NCI-H510A (cell line): ENCODE measurements at places on chromosomes 11 and 22.

DNA sequence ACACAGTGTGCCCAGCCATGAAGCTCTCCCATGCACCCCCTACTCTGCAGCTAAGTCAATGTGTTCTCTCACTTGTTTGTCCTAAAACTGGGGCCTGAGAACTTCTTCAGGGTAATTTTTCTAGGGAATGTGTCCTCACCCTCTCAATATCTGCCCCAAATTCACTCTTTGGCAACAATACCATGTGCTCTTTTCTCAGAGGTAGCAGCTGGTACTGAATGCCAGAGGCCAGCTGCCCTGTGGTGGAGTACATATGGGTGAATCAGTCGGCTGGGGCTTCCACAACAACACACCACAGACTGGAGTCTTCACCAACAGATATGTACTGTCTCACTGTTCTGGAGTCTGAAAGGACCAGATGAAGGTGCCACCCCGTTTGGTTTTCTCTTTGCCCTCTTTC, 97.7 kb upstream of the TOP3B start:
- DNase-seq: no peak

- DNase-seq: no peak
These were observed 1.6 kb downstream of the RNASEH2C start for GRCh38 chr11:65718964-65719492.

- DNase-seq: no peak
These were observed 209.5 kb upstream of the E2F8 start for GRCh38 chr11:19450282-19450681.

GRCh38 chr22:38756711-38757463, 1.1 kb upstream of the SUN2 start:
- DNase-seq: no peak

- peak; percentile 53 for DNase-seq
These were observed 3.5 kb upstream of the OR56A3 start for GRCh38 chr11:5938603-5938965.

- no peak for DNase-seq
These were observed 72.8 kb upstream of the PICALM start for GRCh38 chr11:86141727-86142126.

- no peak for DNase-seq
These were observed 34.2 kb downstream of the MRGPRD start for GRCh38 chr11:68946416-68947090.

DNA sequence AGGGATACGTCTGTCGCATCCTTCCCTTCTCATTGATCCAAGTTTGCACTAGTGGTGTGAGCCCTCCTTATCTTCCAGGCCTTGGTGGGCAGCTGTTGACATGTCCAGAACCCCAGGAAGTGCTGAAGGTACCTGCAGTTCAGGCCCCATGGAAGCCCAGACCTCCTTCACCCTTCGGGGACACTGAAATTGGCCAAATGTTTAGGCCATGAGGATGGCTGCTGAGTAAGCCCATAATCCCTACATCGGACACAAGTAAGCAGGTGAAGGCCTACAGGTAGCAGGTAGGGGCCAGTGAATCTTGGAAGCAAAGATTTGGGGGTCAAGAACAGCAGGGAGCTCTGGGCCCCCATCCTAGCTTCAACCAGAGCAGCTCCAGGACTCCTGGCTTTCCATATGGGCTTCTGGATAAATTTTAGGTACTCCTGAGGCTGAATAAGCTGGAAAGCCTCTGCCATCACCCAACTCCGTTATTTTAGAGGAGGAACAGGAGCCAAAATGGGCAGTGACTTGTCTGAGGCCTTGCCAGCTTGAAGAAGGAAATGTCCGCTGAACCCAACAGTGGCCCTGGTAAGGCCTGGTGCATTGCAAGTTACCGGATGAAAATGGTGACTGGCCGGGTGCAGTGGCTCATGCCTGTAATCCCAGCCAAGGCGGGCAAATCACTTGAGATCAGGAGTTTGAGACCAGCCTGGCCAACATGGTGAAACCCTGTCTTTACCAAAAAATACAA, 45.2 kb downstream of the MORC2 start:
- no peak for DNase-seq

DNA sequence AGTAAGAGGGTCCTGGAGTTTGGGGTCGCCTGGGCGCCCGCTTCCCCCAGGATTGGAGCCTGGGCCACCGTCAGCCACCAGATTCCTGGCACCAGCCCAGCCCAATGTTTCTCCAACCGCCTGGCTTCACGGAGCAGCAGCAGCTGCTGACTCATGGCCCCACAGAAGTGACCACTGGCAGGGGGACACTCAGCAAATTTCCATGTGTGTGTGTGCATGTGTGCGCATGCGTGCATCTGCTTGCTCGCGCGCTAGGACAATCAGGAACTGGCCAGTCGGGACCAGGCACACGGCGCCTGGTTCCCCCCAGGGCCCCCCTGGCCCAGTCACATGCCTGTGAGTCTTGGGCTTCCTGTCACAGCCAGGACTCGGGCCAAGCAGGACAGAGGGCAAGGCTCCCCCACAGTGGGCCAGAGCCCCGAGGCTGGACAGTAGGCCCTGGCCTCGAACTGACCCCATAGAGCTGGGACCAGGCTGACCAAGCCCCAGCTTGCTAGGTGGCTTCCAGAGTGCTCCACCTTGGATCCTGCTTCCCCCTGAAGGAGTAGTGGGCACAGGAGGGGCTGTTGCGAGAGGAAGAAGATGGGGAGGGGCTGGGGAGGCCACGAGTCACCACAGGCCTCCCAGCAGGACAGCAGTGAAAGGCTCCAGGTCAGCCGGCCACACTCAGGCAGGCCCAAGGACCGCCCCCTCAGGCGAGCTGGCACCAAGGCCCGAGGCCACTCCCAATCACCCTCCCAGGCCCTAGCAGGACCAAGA, 3.2 kb downstream of the CTSD start:
- DNase-seq: no peak

DNA sequence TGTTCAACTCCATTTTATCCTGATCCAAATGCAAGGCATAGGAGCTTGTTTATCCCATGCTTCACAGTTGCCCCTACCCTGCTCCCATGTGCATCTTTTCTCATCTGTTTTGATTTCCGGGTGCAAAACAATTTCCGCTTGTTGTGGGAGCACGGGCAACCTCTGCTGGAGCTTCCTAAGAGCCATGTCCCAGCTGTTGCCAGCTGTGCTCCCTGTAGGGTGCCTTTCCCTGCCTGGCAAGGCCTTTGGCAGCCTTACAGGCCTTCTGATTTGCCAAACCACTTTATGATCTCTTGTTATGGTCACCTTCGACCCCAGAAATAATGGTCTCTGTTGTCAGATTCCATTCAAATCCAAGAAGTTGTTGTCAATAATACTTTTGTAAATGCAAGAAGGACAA, 1038.5 kb downstream of the OPCML start:
- DNase-seq: no peak

DNA sequence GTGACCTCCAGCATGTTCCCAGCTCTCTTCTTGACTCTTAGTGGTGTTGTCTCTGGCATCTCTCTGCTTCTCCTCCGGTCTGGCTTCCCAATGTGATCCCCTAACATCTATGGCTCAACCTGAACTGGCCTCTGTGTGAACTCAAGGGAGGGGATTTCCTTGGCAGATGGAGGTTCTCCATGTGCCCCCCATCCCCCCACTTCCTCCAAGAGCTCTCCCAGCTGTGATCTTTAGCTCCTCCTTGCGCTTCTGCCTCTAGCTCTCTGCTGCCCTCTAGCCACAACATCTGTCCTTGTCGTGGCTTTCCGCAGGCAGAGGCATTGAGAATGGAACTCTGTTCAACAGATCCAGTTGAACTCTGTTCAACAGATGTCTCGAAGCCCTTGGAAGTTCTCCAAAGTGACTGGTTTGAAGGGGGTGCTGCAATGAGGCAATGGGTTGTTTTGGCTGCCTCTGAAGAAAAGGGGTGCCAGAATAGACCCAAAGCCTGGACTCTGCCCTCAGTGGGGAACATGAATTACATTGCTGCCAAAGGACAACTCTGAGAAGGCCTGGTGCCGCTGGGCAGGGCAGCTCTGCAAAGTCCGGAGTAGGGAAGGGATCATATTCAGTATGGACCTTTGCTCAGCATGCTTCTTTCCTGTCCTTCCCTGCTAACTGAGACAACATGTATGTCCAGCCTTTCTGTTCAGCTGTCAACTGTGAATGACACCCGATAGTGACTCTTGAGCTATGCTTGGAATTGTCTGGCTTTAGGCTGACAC, 61.9 kb downstream of the ADM start:
- no peak for DNase-seq

DNA sequence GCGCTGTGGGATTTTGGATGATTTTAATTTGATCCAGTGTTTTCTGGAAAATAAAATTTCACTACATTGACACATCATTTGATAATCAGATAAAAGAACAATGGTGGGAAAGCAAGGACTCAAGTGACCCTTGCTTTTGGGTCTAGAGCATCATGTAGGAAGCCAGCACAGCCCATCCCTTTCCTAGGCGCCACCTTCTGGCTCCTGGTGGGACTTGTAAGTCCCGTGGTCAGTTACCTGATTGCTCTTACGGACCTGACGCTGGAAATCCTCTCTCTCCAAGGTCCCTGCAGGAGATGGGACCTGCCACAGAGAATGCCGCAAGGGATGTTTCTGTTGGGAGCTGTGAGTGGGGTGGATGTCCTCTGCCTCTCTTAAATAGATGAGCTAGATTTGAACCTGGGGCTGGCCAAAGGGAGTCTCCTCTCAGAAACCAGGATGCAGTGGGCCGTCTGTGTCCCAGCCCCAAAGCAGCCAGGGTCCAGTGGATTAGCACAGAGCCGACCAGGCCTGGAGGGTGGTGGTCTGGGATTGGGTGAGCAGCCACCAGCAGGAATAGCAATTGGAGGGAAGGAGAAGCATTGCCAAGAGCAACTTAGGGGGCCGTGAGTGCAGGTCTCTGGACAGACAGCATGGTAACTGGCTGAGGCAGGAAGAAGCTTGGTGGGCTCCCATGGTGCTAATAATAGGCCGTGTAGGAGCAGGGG, 21.7 kb downstream of the TIMP3 start:
- peak; percentile 9 for DNase-seq

DNA sequence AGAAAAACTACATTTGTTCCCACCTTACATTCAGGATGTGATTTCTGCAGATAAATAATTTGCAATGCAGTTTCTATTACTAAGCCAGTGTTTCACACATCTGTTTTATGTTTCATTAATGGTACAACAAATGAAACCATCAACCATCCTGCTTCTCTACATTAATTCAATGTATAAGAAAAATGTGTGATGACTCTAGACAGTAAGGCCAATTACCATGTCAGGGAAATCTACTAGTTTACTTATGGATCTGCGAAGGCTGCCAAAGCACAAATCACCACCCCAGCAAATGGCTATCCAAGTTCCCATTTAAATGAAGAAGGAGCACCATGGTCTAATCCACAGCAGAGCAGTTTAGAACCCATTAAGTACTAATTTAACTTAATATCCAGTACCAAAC, 50.1 kb upstream of the NCAM1 start:
- no peak for DNase-seq

DNA sequence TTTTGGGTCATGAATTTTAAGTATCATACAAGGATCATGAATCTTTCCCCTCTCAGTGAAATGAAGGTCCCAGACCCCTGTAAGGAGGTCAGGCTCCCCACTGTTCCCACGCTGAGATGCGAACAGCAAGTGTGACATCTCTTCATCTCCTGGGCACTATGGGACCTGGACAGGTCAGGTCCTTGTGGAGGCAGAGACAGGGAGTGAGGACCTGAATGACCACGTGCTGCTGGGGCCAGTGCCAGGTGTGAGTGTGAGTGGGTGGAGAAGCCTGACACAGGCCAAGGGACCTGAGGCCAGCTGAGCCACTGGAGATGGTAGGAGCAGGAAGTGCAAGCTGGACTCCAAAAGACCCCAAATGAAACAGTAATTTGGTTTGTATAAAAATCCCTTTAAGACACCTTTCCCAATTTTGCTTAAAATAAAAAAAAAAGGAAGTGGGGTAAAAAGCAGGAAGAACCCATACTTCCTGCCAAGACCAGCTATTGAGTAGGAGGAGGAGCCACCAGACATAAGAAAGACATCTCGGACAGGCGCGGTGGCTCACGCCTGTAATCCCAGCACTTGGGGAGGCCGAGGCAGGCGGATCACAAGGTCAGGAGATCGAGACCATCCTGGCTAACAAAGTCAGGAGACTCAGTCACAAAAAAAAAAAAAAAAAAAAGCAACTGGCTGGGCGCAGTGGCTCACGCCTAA, 35.4 kb upstream of the SERPIND1 start:
- DNase-seq: no peak

DNA sequence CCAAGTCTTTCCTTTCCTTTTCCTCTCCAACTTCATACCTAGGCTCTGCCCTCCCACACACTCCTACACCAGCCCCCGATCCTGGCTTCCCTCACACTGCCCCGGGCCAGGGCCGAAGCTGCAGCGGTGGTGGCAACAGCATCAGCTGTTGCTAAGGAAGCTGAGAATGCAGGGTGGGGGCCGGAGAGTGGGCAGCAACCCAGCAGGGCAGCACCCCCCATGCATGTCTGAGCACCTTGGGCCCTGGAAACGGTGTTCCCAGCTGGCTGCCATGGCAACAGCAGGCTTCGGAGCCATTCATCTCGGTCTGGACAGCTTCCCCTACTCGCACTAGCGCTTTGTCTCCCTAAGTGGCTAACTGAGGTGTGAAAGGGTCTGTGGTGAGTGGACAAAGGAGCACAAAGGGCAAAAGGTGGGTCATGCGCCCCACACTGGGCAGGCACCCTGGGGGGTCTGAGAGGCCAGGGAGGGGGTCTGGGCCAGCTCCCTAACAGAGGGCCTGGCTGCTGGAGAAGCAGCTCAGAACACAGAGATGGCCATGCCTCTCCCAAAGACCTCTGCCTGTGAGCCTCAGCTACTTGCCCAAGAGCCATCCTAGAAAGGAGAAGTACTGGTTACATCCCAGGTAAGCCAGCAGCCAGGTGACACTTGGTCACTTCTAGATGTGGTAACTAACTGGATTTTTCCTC, 42.1 kb upstream of the JAM3 start:
- DNase-seq: no peak

GRCh38 chr11:77151804-77152509, 23.9 kb downstream of the MYO7A start:
- no peak for DNase-seq

DNA sequence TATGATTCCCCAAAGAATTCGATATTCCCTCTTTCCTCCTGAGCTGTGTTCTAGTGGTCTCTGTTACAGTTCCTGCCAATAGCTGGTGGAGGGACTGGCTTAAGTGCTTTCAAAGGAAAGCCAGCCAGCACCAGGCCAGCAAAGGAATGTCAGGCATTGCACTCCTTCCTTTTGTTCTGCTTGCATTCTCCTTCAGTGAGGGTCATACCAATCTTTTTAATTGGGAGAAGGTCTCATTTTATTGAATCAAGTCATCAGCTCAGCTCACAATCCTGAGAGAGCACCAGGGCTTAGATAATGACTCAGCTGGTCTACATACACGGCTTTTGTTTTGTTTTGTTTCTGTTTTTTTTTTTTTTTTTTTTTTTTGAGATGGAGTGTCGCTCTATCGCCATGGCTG, 222.9 kb downstream of the NAV2 start:
- DNase-seq: no peak

DNA sequence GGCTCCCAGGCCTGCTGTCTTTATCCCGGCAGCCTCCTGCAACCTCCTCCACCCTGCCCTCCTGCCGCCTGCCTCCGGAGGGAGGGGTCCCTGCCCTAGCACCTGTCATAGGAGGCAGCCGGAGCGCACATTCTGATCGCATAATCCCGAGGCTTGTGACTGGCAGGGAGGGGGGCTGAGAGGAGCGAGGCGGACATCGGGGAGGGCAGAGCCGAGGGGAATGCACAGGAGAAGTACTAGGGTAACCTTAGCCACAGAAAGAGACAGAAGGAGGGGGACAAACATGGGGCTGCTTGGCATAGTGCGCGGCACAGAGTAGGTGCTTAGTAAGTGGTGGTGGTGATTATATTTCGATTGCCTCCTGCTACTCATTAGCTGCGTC, 9.2 kb upstream of the ALX4 start:
- no peak for DNase-seq

- no peak for DNase-seq
These were observed 1.2 kb upstream of the CERK start for GRCh38 chr22:46739094-46739870.
